Left ventricle myocardium inferior (tissue), 1 donor: ENCODE measurements at places on chromosomes 12 and 14. TPM values are rescaled to one million over a fixed set of nuclear protein-coding genes. Genes with fewer than 3 reads are reported as not detected.

ETFBKMT gene
- 6.6 TPM for total RNA-seq

DNA sequence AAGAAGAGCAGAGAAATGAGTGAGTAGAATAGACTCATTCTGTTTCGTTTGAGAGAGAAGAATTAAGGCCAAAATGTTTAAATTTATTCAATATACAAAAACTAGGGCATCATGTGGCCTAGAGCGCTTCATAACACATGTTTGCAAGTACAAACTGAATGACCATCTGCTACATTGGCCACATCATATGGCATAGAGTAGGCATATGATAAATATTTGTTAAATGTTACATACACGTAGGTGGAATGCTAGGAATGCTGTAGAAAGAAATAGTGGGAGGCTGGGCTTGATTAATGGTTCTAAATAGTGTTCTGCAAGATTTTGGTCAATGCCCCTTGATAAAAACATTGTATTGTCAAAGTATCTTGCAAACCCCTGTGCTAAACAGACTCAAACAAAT is 10.8 kb downstream of the MGP start:
- DNase-seq = no peak

CHST11 gene
- total RNA-seq = 6.0 TPM

DNA sequence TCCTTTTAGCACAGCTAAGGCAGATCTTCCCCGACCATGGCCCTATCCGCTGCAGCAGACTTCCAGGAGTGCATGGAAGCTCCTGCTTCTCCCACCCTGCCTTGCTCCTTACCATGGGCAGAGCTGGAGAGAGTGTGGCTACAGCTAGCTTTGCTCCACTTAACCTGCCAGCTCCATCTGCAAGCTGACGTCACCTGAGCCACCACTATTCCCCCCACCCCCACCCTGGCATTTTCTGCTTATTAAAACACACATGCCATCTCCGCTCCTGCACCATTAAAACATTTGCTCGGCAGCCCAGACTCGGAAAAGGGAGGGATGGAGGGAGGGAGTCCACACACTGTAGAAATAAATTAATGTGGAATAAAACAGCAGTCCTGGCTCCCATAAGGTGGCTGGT is 67.8 kb downstream of the TUNAR start:
- DNase-seq = no peak

RFLNA gene
- 0.27 TPM for total RNA-seq
